ENCODE measurements at places on chromosomes 4 and X.

- DNase-seq, result no peak
Measured at GRCh38 chr4:109921384-109921808, 8.7 kb downstream of the EGF start.

GRCh38 chr4:134320048-134320447 is 118.5 kb upstream of the PABPC4L start:
- no peak for DNase-seq

DNA sequence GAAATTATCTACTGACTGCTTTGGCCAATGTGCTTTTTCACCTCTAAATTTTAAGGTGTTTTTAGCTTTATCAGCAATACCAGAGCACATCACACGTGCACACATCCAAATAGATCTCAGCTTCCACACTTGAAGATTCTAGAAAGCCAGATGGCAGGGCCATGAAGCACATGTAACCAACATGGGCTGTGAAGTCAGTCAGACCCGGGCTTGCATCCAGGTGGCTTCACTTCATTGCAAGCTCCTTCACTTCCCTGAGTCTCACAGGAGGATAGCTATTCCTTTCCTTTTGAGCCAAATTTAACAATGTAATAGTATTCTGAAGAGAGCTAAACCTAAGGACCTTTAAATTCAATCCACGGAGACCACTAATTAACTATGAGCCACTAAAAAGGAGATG is 86.5 kb downstream of the SH3RF1 start:
- no peak for DNase-seq

- no peak for DNase-seq
Measured at GRCh38 chrX:93422693-93423092, 250.7 kb downstream of the NAP1L3 start.

DNA sequence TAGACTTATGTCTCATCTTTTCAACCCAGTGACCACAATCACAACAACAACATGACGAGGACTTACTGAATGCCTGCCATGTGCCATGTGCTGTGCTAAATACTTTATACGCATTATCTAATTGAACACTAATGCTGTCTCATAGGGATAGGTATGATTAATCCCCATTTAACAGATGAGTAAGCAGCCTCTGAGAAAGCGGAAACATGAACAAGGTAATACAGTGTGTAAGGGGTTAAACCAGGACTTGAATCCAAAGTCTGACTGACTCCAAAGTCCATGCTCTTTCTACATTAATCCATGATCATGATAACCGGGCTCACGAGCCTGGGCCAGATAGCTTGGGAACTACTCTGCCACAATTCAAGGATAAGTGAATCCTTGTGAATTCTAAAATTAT is 105.3 kb upstream of the MBNL3 start:
- DNase-seq, result no peak

All from activated gamma-delta T cell treated with anti-CD3 and anti-CD28 coated beads, Interleukin-2, amount 50 U/mL, for 16 hours (primary cell).